ENCODE measurements at places on chromosomes 3 and 15. TPM values are rescaled to one million over a fixed set of nuclear protein-coding genes. Genes with fewer than 3 reads are reported as not detected.

DNA sequence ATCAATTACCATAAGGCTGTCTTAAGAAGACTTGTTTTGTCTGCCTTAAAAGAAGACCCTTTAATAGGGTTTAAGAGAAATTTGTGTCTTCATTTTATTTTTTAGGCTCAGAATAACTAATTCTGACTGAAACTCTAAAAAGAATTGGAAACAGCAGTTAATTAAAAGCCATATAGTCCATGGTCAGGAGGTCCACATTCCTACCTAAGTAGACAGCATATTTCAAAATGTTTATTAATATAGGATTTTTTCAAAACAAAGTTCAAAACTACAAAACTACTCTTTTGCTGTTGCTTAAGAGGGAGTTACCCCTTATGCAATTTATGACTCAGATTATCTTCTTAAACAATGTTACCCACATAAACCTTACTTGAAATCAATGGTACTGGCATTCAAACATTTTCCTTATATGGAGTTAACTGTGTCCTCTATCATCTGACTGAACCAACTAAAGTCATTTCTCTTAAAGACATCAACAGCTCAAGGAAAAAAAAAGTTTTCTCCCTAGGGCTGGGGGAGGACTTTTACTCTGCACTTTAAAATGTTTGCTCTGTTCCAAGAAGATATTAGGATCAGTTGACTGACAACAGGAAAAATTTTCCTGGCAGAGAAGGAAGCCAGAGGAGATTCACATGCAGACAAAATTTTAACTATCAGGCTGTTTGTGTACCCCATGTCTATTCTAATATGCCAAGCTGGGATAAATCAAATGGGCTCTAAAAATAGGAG is 56.8 kb upstream of the NANOGP8 start:
- peak; percentile 70 for DNase-seq

DNA sequence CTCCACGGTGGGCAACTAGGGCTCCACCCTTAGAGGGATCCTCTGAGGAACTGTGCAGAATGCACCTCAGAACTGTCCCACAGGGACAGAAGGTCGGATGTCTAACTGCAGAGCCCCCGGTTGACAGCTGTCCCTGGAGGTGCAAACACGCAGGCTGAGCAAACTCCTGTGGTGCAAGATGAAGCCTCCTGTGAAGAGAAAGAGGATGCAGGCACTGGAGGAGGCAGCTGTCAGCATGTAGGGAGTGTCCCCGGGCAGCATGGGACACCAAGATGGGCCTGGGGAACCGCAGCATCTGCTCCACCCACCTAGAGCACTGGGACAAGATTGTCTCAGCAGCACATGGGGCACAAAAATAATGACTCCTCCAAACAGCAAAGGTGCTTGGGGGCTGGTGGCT is 258.9 kb downstream of the ABHD5 start:
- no peak for DNase-seq

DNA sequence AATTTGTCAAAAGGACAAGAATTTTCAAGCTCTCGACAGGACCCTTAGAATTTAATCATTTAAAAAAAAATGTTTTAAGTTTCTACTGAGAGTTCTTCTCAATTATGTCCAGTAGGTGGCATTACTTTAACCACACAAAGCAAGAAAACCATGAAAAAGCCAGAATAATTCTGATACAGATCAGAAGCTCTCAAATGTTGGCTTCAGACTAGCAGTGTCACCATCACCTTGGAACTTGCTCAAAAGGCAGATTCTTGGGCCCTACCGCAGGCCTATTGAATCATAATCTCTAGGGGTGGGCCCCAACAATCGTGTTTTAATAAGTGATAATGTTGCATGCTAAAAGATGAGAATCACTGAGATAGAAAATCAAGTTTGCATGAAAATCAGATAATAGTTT is 99.5 kb upstream of the KCNMB2 start:
- peak; percentile 77 for DNase-seq

GRCh38 chr3:177595530-177596188 is 398.4 kb upstream of the TBL1XR1 start:
- DNase-seq, result no peak

DNA sequence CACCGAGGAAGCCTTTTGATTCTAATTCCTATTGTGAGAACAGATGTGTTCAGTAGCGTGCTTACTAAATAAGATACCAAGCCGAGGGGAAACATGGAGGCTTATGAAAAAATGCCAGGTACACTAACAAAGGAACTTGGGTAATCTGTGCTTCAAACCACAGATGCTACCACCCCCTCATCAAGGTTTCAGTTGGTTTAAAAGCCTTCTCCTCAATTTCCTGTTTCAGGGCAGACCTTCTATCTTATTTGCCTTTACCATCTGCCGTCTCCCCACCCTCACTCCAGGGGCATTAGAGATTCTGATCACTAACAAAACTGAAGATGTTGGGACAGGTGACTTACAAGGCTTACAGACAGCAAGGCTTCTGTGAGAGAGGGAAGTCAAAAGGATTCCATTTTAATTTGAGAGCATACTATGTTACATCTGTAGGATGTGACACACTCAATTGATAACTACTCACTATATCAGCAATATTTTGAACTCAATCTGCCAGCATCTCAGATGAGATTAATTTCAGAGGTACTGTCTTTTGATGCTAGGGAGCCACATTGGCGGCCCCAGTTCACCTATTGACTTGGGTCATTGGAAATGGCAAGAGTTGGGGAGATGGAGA is 60.6 kb upstream of the PLCL2 start:
- no peak for DNase-seq

Gene CPEB1
- 1.3 TPM for total RNA-seq

Gene HCLS1
- 4.1 TPM for total RNA-seq

Gene ZMYND10
- total RNA-seq, result 0.49 TPM

Gene EPHA6
- total RNA-seq, result 0.62 TPM
